ENCODE measurements at places on chromosomes 4 and X.

- no peak for DNase-seq
Measured at GRCh38 chrX:68936126-68936525, 107.3 kb downstream of the EFNB1 start.

DNA sequence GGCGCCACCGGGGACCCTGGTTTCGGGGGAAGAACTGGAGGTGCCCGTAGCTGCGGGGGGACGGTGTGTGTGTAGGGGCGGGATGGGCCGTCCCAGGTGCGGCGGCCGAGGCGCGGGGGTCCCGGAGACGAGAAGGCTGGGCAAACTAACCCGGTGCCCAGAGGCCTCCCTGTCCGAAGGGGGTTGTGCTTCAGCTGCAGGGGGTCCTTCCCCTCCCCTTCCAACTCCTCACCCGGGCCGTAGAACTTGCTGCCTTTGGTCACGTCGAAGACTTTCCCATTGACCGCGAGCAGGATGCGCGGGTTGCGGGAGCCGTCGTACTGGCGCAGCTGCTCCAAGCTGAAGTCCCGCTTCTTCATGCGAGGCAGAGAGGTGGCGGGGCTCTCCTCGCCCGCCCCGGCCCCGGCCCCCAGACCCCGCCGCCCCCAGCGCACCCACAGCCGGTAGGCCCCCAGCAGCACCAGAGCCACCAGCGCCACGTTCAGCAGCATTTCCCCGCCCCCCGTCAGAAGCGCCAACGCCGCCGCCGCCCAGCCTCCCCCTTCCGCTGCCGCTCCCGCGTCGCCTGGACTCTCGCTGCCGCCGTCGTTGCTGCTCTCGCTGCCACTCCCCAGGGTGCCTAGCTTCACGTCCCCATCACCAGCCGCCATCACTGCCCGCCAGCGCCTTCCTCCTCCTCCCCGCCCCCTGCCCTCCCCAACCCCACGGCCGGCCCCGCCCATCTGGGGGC lies at the start of gene PGRMC2:
PGRMC2 (minus strand) TSS at position 673 of the 730 bp plus-strand sequence; CDS start at position 650, 23 bp downstream.
- no peak for DNase-seq

DNA sequence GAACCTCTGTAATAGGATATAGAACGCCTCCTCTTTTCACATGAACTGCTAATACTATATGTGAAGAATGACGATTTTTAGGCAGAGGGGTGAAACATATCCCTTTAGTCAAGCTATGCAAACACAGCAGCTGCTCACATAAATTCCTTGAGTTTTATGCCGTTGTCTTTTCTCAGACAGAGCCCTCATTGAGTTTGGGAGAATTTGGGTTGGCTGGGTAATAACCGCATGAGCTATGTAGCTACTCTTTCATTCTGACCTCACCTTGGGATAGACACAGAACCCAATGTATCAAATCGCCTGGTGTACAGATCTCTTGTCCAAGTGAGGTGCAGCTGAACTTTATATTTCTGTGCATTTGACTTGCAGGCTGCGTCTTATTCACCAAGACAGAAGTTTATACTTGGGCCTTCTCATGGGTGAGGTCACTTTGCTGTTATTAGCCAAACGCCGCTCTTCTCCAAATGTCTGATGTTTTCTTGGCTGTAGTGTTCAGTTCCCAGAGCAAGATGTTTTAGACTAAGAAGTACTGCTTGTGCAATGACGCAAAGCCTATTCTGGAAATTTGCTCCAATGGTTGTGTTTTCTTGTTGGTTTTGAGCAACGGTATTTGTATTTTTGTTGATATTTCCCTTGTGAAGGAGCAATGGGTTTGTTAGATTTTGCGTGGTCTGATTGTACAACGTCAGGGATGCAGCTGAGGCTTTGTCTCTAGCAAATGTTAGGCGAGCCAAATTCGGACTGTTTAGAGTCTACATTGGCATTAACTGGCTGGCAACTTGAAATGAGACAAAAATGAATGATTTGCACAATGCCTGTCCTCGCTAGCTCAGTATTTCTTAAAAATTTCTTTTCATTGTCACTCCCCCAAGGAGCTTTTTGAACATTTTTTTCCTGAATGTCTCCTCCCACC lies 11.2 kb upstream of the SPARCL1 start:
- no peak for DNase-seq

- no peak for DNase-seq
Measured at GRCh38 chrX:12867685-12868084, 813 bp downstream of the TLR7 start.

GRCh38 chr4:35358001-35358584 lies 886.2 kb downstream of the ARAP2 start:
- DNase-seq: no peak

DNA sequence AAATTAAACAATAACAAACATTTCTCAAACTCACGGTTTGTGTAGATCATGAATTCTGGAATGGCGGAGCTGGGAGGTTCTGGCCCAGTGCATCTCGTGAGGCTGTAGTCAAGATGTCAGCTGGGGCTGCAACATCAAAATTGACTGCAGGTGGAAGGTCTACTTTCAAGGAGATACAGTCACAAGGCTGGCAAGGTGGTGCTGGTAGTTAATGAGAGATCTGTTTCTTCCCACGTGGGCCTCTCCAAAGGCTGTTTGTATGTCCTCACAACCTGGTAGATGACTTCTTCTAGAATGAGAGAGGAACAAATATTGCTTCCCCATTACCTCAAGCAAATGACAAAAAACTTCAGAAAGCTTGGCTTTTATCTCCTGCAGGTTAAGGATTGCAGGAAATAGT lies 8.0 kb upstream of the PRDX4 start:
- DNase-seq: no peak

GRCh38 chrX:46873746-46874145 lies 36.9 kb downstream of the RP2 start:
- DNase-seq: no peak

DNA sequence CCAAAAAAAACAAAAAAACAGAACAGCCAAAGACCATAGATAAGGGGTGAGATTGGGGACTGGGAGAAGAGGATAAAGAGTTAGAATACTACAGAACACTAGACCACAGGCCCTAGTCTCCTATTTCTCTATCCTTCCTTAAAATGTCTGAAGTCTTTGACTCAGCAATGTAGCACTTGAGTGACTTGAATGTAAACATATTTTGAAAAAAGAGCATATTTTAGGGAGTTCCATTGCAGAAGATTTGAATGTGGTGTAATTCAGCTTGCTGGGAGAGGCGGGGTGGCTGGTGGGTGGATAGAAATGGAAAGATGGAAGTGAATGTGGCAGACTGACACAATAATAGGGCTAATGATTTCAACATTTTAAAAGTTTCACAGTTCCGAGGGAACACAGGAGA lies 144.9 kb downstream of the CHIC2 start:
- DNase-seq: no peak

GRCh38 chr4:168240821-168241220 lies 77.7 kb downstream of the DDX60 start:
- DNase-seq: no peak

DNA sequence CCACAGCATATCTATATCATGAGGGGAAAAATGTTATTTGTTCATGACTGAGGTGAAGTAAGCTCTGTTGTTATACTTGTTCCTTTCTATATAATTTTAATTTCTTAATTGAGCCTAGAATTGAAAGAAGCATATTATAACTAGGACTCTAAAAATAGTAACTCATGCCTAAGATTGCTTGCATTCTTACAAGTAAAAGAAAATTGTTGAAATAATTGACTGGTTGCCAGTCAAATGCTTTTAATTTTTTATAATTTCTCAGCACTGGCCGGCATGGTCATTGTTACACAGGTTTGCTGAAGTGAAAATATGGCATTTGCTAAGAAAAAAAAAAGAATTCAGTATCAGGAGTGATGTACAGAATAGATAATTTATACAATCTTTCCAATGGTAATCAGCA lies 104.8 kb downstream of the GASK1B start:
- DNase-seq: no peak

DNA sequence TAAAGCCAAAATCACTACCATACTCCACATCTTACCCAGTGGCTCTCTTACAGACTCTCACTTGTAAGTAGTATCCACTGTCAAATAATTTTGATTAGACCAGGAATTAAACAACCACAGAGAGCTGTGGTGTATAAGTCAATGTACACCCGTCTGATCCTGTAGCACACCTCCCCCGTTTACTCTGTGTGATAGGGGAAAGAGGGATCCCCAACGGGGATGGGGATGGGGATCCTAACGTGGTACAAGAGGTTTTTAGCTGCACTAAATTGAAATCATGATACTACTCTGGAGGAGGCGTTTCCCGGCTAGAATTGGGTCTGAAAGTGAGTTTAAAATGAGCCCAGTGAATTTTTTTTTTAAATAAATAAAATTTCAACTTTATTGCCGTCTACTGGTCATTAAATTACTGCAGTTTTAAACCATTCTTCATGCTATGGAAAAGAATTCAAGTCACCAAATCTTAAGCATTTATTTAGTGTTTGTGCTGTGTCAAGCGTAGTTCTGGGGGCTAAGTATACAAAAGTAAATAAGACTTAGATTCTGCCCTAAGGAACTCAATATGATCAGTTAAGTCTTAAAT lies 76.6 kb downstream of the INTS12 start:
- no peak for DNase-seq

- peak; percentile 38 for DNase-seq
Measured at GRCh38 chr4:179095585-179096221, 1653.5 kb upstream of the AGA start.

- DNase-seq: no peak
Measured at GRCh38 chr4:67466751-67467150, 78.6 kb downstream of the CENPC start.

GRCh38 chrX:122777766-122778165 lies 406.3 kb upstream of the GRIA3 start:
- DNase-seq: no peak

GRCh38 chr4:7903791-7904516 lies 35.7 kb downstream of the AFAP1 start:
- DNase-seq: no peak

DNA sequence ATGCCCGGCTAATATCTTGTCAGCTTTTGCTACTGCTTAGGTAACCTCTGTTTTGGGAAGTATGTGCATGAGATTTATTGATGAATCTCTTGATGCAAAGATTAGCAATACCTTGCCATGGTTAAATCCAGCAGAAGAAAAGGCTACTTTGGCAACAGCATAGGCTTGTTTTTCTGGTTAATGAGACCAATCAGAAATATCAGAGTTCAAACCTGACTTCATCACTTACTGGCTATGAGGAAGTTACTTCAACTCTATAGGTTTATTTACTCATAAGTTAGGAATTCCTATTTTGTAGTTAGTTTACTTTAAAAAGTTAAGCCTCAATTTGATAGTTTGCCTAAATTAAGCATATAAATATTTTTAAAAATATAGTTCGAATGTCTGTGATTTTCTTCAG lies 93.1 kb downstream of the PDLIM5 start:
- DNase-seq: no peak

DNA sequence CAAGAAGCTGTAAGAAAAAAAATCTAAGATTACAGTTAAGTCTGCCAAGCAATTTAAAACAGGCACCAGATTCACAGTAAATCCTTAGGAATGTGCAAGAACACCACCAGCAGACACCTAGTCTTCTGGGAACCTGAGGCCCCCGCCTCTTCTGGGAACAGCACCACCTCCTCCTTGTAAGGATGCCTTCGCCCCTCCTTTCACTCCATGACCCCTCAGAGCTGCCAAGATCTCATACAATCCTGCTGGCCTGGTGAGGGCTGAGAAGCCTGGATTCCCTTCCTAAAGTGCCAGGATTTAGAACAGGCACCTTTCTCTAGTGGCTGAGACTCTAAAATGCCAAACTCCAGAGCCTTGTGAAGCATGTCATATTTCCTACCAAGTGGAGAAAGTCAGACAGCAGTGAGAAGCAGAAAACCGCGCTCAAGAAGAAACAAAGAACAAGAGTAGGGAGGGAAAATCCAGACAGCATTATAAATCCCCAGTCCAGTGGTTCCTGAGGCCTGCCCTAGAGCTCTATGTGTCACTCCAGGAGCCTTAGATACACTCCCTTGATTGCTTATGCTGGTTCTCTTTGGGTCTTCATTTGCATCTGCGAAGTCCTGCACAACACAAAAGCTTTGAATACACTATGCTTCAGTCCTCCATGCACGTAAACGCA lies 166.4 kb downstream of the TSPAN5 start:
- DNase-seq: no peak

DNA sequence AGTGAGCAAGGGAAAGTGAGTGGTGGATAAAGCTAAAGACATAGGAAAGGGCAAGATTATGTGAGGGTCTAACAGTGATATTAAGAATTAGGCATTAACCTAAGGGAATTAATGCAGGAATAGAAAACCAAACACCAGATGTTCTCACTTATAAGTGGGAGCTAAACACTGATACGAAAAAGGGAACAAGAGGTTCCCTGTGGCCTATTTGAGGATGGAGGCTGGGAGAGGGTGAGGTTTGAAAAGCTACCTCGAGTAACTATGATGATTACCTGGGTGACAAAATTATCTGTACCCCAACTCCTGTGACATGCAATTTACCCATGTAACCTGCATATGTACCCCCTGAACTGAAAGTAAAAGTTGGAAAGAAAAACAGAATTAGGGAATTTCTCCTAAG lies 79.0 kb downstream of the ANXA3 start:
- DNase-seq: no peak

DNA sequence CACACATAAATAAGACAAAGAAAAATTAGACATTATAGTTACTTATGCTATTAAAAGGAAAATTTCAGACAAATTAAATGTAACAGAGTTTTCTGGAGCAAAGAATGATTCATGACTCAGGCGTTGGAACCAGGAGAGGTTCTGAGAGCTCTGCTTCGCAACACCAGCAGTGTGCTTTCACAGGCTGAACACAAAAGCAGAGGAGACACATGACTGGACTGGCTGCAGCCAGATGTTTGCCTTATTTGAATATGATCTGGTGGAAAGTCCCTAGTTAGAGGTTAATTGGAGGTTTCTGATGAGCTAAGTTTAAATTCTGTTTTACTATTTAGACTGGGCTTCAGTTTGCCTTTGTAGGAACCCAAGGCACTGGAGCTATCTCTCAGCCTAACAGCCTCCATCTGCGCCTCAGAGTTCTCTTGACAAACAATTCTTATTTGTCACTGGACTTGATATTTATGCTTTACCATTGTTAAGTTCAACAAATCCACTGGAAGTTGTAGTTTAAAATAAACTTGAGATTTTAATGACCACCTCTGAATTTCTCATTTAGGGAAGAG lies 16.2 kb downstream of the BOD1L1 start:
- DNase-seq: no peak

GRCh38 chr4:155402941-155403340 lies 26.2 kb upstream of the MAP9 start:
- no peak for DNase-seq

DNA sequence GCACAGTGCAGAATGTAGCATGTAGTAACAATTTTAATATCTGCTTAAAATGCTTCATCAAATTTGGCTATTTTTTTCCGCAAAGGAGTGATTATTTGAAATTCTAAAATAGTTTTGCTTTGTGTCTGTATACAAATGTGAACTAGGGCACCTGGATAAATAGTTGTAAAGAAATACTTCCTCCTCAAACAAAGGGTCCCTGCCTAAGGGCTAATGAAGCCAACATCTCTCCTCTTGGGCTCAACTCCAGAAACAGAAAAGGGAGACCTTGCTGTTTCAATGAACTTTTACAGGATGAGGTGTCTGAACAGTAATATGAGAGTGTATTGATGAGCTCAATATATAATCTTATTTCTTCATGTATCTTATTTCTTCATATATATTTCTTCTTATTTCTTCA lies 30.8 kb upstream of the SCOC start:
- DNase-seq: no peak
